Activated CD8-positive, alpha-beta memory T cell treated with anti-CD3 and anti-CD28 coated beads for 4 hours (primary cell): ENCODE measurements at places on chromosomes 2 and 18.

DNA sequence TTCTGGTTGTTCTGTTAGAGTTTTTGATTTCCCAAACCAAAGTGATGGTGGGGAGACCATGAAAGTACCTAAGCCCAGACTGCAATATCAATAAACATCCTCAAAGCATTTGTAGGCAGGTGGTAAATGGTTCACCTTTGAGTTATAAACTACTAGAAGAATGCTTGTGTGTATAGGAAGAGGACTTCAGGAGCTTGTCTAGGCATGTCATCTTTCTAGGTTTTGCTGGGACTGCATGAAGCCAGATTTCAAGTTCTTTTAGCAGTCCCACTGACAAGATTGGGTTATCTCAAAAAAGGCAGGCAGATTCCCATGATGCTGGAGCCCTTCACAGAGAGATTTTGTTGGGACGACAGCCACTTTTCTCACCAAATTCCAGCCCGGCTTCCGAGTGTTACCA is 135.3 kb downstream of the KCNE4 start:
- DNase-seq: no peak

GRCh38 chr2:239252801-239253200 is 148.0 kb downstream of the HDAC4 start:
- DNase-seq: no peak

- no peak for DNase-seq
Observed at GRCh38 chr2:171210216-171210863, 49.6 kb upstream of the TLK1 start.

DNA sequence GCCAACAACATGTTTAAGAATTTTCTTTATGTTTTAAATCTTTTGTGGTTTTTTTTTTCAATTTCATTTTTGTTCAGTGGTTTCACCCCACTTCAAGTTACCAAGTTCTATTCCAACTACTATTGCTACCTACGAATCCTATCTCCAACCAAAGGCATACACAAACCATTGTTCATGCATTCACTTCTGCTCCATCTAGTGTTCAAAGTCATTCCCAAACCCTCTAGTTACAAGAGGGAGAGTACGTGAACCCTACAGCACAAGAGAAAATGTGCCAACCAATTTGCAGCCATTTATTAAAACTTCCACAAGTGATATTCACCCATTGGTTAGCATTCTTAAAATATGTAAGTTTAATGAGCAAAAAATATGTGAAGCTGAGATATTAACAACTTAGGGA is 295.1 kb upstream of the KYNU start:
- DNase-seq: no peak

- DNase-seq: no peak
Observed at GRCh38 chr18:60391571-60392226, 19.1 kb upstream of the MC4R start.

- DNase-seq: no peak
Observed at GRCh38 chr2:37561615-37562569, 109.5 kb downstream of the CDC42EP3 start.

GRCh38 chr2:134135793-134136192 is 118.1 kb upstream of the MGAT5 start:
- no peak for DNase-seq

DNA sequence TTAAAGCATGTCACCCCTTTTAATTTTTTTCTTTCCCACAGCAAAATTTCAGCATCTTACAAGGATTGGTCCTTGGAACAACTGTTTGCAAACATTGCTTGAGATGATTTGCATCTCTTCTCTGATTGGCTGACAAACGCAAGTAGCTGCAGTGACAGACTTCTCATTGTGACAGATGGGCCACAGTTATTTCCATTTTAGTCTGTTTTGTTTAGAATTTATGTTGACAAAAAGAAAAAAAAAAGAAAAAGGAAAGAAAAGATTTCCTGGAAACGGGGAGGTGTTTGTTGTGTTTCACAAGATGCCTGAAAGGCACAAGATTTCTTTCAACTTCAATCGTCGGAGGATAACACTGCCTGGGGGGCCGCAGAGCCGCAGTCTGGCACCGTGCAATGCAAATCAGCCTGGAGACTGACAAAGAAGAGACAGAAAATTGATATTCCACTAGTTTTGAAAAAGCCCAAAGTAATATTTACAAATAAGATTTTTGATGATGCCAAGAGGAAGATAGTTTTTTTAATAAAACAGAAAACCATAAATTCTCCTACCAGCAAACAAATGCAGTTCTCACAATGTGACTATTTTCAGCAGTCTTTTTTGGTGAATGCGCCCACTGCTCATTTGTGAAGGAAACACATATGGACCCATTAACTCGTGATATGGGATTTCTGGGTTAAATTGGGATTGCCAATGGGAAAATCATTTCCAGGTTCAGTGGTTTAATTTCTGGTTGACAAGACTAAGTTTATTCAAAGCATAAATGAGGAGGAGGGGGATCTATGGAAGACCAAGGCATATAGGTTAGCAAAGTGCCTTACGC is 296.2 kb upstream of the SMIM21 start:
- DNase-seq: no peak

- no peak for DNase-seq
Observed at GRCh38 chr18:53819174-53819573, 405.3 kb downstream of the MBD2 start.

- DNase-seq: no peak
Observed at GRCh38 chr18:1965016-1965415, 606.3 kb downstream of the METTL4 start.

DNA sequence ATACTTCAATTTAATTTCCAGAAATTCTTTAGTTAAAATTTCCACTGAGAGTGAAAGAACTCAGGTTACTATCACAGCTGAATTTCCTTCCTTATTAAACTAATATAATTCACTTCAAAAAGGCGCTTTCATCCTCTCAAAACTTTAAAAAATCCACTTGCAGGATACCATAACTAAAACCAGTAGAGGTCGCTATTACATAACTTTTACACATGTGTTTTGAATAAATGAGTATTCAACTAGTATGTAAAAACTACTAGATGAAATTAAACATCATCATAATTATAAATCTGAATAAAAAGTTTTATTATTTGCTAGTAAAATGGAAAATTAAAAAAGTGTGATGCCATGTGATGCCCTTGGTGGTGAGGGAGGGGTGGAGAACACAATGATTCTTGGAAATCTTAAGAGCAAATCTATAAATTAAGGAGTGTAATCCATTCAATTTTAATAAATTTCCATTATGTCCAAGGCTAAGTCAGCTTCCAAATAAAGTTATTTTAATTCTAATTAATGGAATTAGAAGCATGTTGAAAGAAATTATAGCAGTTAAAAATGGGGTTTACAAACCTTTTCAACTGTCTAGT is 61.4 kb downstream of the SOS1 start:
- no peak for DNase-seq

DNA sequence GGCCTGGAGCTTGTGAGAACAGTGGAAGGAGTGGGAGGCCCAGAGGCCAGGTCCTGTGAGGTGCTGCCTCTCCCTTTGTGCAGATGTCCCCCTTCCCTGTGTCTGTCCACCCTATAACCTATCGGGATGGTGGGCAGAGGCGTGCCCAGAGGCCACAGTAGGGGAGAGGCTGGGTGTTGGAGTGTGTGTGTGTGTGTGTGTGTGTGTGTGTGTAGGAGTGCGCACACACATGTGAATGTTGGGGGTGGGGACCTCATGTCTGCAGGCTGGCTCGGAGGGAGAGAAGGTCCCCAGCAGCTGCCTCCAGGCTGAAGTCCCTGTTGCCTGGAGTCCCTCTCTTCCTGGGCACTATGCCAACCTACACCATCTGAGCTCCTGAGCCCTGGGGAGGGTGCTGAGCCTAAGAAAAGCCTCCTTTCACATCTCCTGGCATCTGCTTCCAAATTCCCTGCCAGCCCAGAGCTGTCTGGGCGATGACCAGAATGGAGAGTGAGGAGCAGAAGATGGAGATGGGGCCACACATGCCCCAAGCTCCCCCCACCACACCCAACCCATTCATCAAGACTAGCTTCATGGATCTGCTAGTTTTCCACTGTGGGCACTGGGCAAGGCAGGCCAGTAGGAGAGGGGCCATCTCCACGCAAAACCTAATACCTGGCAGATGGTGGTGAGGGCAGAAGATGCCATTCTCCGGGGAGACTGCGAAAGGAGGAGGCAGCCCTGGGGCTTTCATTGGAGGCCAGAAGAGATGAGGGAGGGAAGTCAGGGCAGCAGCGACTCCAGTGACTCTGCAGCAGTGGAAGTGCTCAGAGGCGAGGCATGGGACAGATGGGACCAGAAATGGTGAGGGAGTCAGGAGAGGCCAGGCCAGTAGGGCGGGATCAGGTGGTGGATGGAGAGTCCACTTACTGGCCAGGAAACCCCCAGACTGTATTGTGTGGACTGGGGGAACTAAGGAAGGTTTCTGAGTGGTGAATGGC is 20.3 kb downstream of the KCNK3 start:
- no peak for DNase-seq

DNA sequence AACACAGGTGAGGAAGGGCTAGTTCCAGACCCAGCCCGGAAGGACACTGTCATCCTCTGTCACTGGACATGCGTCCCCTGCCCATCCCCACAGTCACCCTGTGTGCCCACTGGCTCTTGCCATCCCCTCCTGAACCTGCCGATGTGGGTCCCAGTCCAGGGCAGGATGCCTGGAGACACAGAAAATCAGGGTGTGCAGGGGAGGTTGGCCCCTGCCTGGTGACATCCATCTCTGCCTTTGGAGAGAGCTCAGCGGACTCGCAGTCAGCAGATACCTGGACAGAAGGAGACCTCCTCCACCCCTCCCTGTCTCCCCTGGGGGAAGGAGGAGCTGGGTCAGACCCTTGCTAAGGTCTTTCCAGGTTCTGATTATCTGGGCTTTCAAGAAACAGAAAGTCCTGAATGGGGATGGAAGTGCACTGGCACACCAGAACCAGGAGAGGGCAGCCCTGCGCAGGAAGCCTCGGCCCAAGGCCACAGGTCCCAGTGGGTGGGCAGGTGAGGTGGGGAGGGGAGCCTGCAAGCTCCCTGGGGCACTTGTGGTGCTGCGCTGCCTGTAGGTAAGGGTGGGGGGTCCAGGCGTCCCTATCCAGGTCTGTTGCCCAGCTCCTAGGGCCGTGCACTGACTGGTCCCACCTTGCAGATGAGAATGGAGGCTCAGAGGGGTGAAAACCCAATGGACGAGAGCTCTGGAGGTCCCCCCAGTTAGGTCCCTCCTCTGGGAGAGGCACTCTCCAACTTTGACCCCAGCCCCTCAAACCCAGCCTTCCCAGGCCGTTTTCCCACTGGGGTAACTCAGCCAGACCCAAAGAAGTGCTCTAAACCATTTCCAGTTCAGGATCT is 9.7 kb upstream of the OTOS start:
- no peak for DNase-seq

DNA sequence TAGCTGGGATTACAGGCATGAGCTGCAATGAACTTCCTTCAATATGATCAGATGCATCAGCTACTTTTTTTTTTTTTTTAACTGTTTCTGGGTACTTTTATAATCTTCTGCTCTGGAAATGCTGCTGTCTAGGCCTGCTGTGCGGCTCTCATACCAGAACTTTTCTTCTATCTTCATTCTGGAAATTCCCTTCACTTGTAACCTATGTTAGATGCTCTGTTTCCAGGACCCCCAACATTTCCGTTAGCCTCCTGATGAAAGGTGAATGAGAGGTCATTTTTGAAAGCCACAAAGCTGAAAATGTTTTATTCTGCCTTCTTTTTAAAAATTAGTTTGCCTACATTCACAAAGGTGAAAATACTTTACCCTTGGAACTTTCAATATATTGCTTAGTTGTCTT is 8.6 kb downstream of the AGFG1 start:
- no peak for DNase-seq

DNA sequence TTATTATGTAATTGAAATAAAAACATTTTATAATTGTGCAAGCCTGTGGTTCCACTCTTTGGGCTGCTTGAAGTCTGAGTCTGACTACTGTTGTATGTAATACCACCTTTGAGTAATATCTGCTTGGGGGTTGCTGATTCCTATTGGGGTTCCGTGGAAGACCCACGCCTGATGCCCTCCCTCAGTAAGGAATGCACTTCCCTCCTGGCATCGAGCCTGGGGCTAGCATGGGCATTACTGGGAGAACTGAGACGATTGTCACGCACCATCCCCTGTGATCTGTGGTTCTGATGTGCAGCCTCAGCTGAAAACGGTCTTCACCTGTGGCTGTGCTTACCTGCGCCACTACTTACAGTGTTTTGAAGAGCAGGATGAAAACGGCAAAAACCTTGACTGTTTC is 32.7 kb upstream of the RBM44 start:
- DNase-seq: no peak

DNA sequence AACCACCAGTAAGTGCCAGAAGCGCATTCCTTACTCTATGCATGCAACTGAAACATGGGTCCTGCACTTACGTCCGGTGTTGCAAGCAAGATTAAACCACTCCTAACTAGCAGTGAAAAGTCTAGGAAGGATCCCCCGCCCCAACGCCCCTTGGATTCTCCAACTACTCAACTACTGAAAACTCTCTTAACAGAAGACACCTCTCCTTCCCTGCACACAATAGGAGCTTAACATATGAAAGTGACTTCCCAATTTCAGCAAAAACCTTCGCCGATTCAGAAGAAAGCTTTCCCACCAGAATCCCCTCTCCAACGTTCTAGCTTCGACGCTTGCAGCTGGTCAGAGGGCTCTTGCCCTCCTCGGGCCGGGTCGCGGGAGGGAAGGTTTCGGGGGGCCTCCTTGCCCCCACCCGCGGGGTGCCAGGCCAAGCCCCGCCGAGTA is 578 bp downstream of the IWS1 start:
- no peak for DNase-seq

GRCh38 chr18:34358923-34359322 is 134.2 kb upstream of the NOL4 start:
- DNase-seq: no peak

GRCh38 chr2:175111200-175111657 is 56.8 kb downstream of the ATF2 start:
- DNase-seq: no peak

DNA sequence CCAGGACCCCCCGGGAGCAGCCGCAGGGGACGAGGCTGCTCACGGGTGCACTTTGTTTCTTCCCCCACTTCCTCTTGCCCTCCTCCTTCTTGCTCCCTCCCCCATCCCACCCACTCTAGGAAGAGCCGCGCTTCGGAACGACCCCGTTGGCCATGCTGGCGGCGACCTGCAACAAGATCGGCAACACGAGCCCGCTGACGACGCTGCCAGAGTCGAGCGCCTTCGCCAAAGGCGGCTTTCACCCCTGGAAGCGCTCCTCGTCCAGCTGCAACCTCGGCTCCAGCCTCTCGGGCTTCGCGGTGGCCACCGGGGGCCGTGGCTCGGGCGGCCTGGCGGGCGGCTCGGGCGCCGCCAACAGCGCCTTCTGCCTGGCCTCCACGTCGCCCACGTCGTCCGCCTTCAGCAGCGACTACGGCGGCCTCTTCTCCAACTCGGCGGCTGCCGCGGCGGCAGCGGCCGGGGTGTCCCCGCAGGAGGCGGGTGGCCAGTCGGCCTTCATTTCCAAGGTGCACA is 1.3 kb downstream of the SP9 start:
- DNase-seq: no peak

- no peak for DNase-seq
Observed at GRCh38 chr18:69631281-69631680, 230.6 kb downstream of the DOK6 start.

- no peak for DNase-seq
Observed at GRCh38 chr18:56515522-56515921, 122.9 kb downstream of the TXNL1 start.

GRCh38 chr2:220946552-220946951 is 625.6 kb downstream of the EPHA4 start:
- no peak for DNase-seq

- DNase-seq: no peak
Observed at GRCh38 chr2:58081000-58081399, 34.4 kb downstream of the VRK2 start.

- no peak for DNase-seq
Observed at GRCh38 chr18:10405014-10405493, 49.4 kb upstream of the APCDD1 start.
